ENCODE measurements at places on chromosomes 5 and 9.

- no peak for DNase-seq
These were observed 104.8 kb downstream of the SREK1 start for GRCh38 chr5:66248874-66249273.

DNA sequence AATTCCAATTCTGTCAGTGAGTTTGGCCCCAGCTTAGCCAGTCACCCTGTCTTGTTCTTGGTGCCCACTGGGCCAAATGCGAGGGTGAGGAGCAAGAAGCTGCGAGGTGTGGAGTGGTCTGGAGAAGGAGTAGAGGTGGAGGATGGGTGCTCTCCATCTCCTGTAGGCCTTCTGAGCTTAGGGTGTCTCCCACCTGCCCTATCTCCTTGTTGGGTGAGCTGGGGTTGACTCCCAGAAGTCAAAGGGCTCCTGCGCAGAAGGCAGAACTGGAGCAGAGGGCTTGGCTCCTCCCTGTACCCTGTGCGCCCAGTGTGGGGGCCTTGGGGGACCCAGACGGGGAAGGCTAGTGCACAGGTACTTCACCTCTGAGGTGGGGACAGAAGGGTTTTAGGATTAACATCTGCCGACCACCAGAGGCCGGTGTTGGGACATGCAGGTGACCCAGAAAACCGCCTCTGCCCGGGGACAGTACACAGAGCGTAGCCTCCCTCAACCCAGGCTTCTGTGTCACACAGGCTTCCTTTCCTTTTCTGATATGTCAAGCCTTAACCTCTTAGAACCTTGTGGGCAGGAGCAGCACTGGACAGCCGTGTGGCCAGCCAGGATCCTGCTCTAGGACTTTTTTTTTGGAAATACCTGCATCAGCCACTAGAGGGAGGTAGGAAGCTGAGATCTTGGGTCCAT is 16.9 kb downstream of the IL5 start:
- DNase-seq = peak; percentile 55

DNA sequence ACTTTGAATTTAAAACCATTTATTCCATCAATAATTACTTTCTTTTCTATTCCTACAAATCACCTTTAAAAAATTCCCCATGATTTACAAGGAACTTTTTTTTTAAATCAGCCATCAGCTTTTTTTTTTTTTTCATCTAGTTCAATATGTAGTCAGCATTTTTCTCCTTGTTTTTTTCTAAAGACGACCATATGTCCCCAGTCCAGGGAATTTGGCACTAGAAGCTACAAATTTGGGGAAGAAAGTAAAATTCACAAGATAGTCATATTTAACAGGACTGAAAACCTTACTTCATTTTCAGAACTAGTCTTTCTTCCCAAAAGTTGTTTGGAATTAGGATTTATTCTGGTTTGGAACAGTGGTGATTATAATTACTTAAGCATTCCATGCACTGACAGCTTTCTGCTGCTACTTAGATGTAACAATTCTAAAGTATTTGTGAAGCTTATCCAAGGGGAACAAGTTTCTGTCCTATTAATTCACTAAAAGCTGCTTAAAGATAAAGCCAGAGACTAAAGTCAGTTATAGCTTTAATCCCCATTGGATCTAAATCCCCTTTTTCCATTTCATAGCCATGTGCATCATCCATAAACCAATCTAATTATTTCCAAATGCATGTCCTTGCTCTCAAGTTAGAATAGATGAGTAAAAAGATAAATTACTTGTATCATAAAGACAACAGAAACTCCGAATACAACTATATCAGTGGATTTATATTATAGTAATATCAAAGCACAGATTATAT is 7.4 kb upstream of the SNCAIP start:
- no peak for DNase-seq

DNA sequence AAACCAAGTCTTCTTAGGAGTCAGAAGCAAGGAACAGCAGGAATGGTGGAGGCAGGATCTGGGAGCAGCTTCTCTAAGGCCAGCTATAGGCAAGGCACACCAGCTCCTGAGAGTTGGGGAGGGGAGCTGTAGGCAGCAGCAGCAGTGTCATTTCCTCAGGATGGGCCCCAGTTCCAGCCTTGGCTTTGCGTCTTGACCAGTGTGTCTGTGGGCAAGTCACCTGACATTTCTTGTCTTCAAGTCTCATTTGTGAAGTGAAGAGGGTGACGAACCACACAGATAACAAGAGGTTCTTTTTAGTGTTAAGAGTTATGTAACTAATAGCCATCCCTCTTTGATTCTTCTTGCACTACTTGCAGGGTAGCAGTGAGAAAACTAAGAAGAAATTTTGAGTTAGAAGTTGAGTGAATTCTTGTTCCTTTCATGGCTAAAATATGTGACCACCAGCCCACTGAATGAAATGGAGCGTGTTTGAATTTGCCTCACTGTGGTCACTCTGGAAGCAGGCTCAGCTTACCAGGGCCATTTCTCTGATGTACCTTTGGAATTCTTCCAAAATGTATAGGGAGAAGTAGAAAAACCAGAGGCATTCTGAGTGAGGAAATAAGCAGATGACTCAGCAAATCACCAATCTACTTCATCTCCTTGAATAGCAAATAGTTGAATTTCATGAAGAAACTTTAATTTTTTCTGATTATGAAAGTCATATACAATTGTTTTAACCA is 42.4 kb downstream of the RHOBTB3 start:
- DNase-seq = no peak

- DNase-seq = no peak
These were observed 89.5 kb downstream of the MAN2A1 start for GRCh38 chr5:109779036-109779735.

DNA sequence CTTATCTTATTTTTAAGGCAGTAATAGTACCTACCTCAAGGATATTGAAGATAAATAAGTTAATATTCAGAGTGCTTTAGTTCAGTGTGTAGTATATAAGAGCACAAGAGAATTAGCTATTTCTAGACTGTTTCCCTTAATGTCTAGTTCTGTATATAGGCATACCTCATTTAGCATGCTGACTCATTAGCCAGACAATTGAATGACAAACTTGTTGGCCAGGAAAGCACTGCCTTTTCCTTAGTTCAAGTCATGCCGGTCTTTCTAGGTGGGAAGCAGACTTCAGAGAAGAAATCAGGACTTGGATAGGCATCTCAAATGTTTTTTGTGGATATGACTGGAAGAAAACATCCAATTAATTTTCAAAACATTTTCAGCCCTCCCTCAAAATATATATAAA is 3.2 kb upstream of the FBXO4 start:
- DNase-seq = no peak

- DNase-seq = no peak
These were observed 2.8 kb downstream of the ST8SIA4 start for GRCh38 chr5:100900142-100900795.

DNA sequence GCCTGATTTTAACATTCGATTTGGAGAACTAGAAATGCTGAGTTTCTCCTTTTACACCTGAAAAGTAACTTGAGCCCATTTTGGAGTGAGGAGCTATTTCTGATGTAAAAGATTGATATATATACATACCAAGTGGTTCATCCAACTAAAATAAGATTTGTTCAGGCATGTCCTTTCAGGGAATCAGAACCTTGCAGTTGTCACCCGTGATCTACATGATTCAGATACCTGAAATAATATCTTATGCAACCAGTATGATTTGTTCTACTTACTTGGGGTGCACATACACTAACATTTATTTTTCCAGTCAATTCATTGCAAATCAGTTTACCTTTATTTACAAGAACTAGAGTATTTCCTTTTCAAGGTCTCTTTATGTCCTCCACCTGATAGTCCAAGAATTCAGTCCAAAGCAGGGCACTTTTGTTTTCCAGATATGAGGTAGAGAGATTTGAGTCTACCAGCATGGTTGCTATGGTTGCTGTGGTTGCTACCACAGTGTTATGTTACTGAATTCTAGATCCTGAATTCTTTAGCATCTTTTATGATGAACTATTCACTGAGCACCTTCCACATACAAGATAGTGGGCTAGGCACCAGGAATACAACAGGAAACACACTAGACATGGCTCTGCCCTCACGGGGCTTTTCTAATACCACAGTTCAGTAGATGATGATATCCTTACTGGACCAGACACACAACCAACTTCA is 49.3 kb downstream of the CCL28 start:
- DNase-seq = no peak

DNA sequence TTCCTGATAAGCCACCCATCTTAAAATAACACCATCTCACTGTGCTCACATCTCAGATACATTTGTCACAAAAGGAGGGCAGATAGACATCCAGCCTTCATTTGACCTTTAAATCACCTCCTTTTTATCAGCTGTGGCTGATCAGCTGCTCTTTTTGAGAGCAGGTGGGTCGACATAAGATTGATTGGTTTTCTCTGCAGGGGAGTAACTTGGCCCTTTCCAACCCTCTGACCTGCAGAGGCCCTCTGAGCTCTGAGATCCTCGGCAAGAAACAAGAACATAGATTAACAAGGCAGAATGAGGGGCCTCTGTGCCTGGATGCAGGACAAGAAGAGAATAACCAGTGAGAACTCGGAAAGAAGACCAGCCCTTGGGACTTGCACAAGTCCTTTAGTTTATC is 33.5 kb upstream of the GLRA1 start:
- DNase-seq = no peak

DNA sequence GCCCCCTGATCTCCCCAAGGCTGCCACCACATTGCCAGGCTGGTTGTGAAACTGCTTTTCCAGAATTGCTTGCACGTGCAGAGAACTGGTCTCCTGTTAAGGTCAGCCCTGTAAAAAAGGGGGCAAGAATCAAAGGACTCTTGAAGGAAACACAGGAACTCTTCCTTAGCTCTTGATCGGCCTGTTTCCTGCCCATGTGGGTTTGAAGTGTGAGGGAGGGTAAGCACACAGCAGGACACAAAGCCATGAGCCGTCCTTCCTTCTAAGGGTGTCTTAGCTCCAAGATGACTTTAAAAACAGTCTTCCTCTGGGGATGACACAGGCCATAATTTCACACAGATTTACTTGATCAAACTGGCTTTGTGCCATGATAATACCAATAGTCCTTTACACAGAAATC is 36.1 kb downstream of the TEK start:
- no peak for DNase-seq

GRCh38 chr5:39424736-39425637 is at the start of gene DAB2:
DAB2 (minus strand) TSS chr5:39424980; CDS start chr5:39394320, 30,660 bp downstream.
- DNase-seq = no peak

DNA sequence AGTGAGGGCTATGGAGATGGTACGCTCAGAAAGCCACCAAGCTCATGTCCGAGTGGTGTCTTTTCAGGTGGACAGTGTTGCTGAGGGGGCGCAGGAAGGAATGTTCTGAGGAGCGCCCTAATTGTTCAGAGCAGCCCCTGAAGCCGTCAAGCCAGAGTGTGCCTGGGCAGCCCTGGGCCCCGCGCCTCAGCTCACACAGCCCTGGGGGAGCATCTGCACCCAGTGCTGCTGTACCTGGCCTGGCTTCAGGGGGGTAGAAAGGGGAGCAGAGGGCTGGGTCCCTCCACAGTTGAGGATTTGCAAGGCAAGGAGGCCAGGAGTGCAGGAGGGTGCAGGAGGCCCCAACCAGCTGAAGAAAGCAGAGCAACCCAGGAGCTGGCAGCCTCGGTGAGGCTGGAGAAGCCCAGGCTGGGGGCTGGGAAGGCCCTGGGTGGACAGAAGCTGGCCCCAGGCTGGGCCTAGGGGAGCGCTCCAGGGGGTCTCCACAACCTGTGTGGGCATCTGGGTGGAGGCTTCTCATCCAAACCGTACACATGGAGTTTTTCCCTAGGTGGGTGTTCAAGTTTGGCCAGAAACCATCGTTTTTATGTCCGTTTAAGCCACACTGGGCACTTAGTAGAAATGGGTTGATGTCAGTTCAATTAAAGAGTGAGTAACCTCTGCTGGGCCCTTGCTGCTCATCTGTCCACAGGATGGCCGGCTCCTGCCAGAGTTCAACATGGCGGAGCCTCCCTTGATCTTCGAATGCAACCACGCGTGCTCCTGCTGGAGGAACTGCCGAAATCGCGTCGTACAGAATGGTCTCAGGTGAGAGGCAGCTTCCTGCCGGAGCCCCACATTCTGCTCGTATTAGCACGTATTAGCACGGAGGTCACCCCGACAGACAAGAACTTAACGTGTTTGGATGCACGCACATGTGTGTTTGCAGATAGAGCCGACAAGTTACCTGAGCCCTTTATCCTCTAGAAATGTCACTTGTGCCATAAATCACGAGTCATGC is 62.0 kb upstream of the CACNA1B start:
- no peak for DNase-seq

DNA sequence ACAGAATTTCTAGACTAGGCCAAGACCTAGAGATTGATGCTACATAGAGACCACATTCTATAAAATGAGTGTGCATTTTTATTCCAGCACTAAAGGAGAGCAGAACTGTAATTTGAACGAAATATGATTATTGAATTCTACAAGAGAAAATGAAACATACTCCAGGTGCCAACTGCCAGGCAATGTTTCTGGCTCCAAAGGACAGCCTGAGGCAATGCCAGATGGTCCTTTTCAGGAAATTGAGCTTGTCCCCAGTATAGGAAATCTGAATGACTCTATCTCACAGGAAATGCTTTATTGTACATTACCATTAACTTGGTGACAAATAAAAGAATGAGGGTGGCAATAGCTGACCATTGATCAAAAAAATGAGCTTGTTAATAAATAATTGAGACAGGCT is 28.8 kb upstream of the RASGRF2 start:
- no peak for DNase-seq

- no peak for DNase-seq
These were observed 11.6 kb downstream of the SKIC3 start for GRCh38 chr5:95543017-95543705.

- DNase-seq = no peak
These were observed 116.1 kb upstream of the TNC start for GRCh38 chr9:115234094-115234493.

DNA sequence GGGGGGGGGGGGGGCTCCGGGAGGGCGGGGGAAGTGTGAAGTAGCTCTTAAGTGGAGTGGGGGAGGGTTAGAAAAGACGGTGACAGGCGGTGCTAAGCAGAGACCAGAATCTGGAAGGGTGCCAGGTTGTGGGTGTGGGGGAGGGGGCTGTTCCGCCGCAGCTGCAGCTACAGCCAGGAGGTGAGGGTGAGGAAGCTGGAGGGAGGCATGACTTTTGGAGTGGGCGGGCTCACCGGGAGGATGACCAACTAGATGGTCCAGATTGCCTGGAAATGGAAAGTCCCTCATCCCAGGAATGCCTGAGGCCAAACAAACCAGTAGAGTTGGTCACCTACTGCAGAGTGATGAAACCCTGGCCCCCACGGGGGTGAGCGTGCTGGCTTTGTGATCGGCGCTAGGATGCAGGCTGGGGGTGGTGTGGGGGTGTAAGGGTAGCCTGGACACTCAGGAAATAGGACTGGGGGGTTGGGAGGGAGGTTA is 158.1 kb upstream of the SHB start:
- peak; percentile 93 for DNase-seq

- DNase-seq = no peak
These were observed 36.4 kb upstream of the TNFAIP8 start for GRCh38 chr5:119319401-119319800.

Measured in NCI-H2029 (cell line).